ENCODE measurements at places on chromosomes 2 and 18. TPM values are rescaled to one million over a fixed set of nuclear protein-coding genes. Genes with fewer than 3 reads are reported as not detected.

DNA sequence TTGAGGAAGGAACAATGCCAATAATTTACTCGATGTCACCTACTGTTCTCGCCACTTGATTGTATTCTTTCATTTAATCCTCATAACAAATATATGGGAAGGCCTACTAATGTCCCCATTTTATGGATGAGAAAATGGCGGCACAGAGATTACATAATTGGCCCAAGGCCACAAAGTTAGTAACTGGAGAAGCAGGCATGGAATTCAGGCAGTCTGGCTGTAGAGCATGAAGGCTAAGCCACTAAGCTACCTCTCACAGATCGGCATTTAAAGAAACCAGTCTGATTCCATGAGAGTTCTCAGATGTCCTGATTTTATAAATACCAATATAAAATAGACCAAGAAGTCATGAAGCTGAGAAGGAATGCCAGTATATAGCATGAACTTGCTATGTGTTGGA lies 121.8 kb upstream of the EPAS1 start:
- no peak for DNase-seq

DNA sequence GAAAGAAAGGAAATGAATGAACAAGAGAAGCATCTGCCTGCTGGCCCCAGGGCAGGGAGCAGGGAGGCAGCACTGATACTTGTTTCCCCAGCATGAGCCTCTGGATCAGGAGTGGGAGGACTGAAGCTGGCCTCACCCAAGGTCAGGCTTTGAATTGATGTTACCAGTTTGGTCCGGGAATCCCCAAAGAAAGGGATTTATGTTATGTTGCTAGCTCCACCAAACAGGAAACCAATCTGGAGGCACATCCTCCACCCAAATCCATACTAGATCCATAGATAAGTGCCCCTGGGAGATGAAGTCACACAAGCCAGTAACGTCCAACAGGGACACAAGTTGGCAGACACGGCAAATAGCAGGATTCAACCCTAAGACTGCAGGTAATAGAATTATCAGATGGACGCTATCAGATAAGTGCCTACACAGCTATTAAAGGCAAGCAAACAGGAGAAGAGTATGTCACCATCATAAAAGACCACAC lies 85.9 kb downstream of the MTCL1 start:
- DNase-seq, result peak; percentile 23

GRCh38 chr2:4715065-4715464 lies 977.1 kb upstream of the SOX11 start:
- DNase-seq, result no peak

- DNase-seq, result no peak
These were observed 515.2 kb upstream of the FANCL start for GRCh38 chr2:58756336-58756735.

TEX51 gene
- not detected for total RNA-seq

GRHL1 gene
- 12.0 TPM for total RNA-seq

MC5R gene
- total RNA-seq, result not detected
